ENCODE measurements at places on chromosomes 6 and 20.
A peak's percentile ranks its signal among the peaks of the same experiment; 100 is the strongest.

DNA sequence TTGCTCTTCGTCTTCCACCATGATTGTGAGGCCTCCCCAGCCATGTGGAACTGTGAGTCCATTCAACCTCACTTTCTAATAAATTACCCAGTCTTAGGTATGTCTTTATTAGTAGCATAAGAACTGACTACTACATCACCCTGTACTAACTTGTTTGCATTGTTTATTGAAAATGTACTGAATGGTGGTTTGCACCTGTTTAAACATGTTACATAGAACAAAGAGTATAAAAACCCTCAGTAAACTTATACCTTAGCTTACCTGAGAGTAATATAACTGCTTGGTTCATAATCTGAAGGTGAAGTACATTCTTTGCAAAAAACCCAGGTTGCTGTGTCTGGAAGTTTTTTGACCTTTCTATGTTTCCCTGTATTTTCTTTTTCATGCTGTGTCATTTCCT, 777.8 kb downstream of the TBC1D32 start:
- peak; percentile 19 for DNase-seq

GRCh38 chr20:37075932-37076685, 19.7 kb downstream of the RBL1 start:
- DNase-seq, result no peak

DNA sequence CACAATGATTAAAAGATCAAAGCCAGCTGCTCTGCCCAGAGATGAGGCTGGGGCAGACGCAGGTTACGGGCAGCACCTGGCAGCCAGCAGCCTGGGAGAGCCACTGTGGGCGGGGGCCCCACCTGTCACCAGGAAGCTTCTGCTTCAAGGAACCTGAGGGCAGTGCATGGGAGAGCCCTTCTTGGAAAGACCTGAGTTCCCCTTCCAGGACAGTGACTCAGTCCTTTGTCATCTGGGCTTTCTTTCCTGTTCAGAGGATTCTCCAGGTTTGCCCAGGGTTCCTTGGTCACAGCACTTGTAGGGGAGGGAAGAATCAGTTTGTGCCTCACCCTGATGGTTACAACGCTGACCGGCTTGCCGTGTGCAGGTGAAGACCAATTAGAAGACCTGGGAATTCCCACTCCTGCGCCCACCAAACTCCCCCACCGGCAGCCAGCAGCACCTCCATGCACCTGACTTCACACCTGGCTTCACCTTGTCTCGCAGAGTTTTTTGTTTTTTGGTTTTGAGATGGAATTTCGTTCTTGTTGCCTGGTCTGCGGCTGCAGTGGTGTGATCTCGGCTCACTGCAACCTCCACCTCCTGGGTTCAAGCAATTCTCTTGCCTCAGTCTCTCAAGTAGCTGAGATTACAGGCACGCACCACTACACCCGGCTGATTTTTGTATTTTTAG, 2.0 kb downstream of the ZBP1 start:
- DNase-seq, result peak; percentile 10

- no peak for DNase-seq
These were observed 38.8 kb downstream of the SRC start for GRCh38 chr20:37384683-37385174.

- peak; percentile 69 for DNase-seq
These were observed 5.0 kb downstream of the VSX1 start for GRCh38 chr20:25076731-25077609.

- no peak for DNase-seq
These were observed 185.7 kb downstream of the BACH2 start for GRCh38 chr6:90110971-90111370.

DNA sequence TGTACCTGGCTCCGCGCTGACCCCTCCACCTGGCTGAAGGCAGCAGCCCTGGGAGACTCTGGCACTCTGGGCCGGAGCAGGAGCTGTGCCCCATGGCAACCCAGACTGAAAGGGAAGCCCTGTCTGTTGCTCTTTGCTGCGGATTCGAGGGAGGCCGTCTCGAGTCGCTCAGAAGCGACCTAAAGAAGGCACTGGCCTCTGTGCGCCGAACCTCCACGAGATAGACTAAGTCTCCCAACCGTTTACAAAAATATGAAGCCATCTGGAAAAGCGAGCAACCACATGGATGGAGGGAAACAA, 10.5 kb upstream of the TBX18 start:
- DNase-seq, result no peak

GRCh38 chr6:106270414-106270813, 55.1 kb downstream of the ATG5 start:
- no peak for DNase-seq

DNA sequence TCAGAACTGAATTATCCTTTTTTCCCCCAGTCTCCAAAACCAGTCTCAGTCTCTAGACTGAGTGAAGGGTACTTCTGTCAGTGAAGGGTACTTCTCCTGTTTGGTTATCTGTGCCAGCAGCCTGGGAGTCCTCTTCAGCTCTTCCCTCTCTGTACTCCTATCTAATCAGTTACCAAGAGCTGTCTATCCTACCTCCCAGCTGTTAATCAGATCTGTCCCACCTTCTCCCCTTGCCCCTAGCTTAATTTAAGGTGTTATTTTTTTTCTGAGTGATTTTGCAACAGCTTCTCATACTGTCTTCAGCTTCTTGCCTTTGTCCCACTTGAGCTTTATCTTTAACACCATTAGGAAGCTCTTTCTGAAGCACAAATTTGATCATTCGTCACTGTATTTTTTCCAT, 491.9 kb upstream of the SOX4 start:
- DNase-seq, result peak; percentile 10

DNA sequence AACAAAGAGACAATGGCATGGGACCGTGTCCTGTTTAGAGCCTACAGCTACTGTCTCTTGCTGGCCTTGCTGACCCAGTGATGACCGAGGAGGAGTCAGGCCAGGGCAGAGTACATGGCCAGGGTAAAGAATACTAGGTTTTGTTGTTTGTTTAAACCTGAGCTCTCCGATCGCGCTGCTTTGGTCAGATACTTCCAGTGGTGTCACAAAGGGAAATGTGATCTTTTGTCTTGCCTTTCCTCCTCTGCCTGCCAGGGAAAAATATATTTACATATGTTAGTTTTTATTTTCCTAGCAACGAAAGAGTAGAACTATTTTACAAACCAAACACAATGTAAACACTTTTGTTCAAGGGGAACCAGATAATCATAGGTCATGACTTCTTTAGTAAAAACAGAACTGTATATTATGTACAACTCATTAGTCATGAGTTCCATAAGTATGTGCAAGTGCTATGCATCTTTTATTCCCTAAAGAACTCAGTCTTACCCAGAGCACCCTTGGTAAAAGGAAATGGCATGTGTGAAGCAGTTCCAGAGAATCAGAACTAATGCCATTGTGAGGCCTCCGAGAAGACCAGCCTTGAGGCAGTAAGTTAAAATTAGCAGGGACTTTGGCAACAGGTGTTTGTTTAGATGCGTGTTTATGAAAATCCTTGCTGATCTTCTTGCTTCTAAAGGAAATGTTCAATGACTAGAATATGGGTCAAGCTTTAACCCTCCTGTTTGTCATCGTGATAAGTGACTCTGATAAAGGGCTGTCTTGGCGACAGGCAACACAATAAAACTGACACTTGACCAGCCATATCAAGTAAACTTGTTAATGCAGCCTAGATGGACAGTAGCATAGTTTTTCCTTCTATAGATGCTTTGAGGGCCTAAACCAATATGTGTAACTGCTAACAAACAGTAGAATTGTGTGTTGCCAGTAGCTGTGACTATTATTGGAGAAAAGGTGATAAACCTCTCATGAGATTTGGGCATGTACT, 204.6 kb downstream of the NKAIN2 start:
- DNase-seq, result peak; percentile 68

DNA sequence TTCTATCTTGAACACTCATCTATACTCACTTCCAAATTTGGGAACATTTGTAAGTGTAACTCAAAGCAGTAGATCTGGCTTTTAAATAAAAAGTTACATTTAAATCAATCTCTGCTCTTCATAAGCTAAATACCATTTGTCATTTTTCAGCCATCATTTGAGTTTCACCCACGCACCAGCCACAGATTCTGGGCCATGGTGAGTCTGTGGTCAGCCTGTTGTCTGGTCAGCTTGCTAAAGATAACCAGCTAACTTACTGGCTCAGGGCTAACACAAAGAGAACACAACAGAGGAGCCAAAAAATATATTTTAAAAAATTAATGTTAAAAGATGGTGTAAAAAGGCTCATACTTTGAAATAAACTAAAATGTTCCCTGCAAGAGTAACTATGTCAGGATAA, 181.3 kb downstream of the KIF6 start:
- no peak for DNase-seq

GRCh38 chr6:80477591-80477990, 371.1 kb downstream of the BCKDHB start:
- DNase-seq, result no peak

DNA sequence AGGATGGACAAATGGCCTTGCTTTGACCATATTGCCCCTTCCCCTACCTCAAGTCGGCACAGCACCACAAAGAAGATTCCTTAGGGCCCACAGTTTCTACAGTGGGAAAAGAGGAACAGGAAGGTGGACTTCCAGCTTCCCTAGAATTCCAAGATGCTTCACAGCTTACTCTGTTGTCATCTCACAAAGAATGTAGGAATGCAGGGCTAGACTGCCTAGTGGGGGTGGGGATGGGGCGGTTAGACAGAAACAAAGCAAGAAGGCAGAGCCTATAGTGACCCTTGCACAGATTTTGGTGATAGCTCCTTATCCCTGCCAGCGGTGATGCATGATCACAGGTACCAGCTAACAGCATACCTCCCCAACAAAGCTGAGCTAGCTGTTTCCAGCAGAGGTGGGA, 607.6 kb upstream of the MAN1A1 start:
- DNase-seq, result no peak

- no peak for DNase-seq
These were observed 112.8 kb downstream of the INSM1 start for GRCh38 chr20:20480689-20481088.

- peak; percentile 87 for DNase-seq
These were observed 5.3 kb upstream of the HMGN4 start for GRCh38 chr6:26532699-26533531.

Data from DMS153 (cell line).